ENCODE measurements at places on chromosomes 2 and 18.
A peak's percentile ranks its signal among the peaks of the same experiment; 100 is the strongest.

GRCh38 chr18:77167251-77167650 lies 34.7 kb upstream of the MBP start:
- no peak for DNase-seq

- DNase-seq: no peak
Measured at GRCh38 chr2:102515851-102516250, 42.8 kb downstream of the SLC9A4 start.

- no peak for DNase-seq
Measured at GRCh38 chr2:46980366-46980765, 64.8 kb upstream of the MCFD2 start.

- no peak for DNase-seq
Measured at GRCh38 chr2:9343524-9343923, 79.8 kb downstream of the ITGB1BP1 start.

DNA sequence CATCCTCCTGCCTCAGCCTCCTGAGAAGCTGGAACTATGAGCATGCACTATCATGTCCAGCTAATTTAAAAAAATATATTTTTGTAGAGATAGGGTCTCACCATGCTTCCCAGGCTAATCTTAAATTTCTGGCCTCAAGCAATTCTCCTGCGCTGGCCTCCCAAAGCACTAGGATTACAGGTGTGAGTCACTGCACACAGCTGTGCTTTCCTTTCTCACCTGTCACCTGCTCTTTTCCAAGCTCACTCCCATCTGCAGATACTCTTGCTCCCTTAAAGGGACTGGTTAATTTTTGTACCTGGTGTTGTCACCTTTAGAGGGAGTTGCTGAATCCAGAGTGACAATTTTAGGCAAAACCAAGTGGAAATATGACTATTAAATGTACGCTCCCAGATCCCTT lies 178.2 kb downstream of the LOXHD1 start:
- DNase-seq: peak; percentile 8

DNA sequence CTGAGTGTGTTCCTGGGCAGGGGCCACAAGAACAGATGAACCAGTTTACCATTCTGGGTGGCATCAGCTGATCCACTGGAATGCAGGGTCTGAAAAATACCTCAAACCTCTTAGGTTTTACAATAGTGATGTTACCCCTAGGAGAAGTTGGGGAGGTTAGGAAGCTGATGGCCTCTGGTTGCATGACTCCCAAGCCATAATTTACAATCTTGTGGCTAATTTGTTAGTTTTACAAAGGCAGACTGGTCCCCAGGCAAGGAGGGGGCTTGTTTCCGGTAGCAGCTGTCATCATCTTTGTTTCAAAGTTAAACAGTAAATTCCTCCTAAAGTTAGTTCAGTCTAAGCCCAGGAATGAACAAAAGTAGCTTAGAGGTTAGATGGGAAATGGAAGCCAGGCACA lies 113.8 kb upstream of the SLC38A11 start:
- DNase-seq: no peak

DNA sequence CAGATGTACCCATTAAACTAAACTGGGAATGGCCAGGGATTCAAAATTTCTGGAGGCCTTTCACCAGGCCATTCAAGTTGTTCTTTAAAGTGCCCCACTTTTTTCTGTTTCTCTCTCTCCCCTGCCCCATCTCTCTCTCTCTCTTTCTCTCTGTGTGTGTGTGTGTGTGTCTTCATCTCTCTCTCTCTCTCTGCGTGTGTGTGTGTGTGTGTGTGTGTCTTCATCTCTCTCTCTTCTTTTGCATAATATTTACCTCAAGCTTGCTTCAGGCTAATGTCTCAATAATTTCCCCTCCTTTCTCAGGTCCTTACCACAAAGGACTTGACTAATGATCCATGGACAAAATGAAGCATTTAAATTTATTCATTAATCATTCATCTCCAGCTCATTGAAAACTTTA lies 164.2 kb upstream of the KLHL14 start:
- no peak for DNase-seq

- DNase-seq: no peak
Measured at GRCh38 chr18:44909191-44909719, 228.6 kb downstream of the SETBP1 start.

- no peak for DNase-seq
Measured at GRCh38 chr18:2147476-2148230, 423.7 kb downstream of the METTL4 start.

Data from H9 (cell line).